ENCODE measurements at places on chromosomes 16 and 17.

- no peak for DNase-seq
Observed at GRCh38 chr17:4940555-4941318, 669 bp downstream of the RNF167 start.

DNA sequence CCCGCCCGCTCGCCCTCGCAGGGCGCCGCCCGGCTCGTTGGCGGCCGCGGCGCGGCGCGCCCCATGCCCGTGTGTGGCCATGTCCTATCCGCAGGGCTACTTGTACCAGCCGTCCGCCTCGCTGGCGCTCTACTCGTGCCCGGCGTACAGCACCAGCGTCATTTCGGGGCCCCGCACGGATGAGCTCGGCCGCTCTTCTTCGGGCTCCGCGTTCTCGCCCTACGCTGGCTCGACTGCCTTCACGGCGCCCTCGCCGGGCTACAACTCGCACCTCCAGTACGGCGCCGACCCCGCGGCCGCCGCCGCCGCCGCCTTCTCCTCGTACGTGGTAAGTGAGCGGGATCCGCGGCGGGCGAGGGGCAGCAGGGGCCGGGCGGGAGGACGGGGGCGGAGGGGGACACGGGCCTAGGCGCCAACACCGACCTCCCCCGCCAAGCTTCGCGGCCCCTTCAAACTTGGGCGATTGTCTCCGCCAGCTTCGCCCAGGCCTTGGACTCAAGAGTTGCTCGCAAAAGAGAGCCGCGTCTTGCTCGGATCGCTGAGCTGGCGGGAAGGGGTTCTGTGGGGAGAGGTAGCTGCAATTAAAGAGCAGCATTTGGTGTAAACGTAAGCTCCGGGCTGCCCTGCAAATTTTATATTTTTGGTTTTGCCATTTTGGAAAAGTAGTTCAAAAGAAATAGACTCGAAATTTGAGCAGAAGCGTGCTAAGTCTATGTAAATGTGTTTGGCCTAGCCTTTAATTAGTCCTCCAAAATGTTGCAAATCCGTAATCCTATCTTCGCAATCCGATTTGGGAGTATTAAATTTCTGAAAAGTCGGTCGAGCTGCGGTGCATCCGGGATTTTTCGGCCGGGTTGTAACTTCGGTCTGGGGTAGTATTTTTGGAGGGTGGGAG, 702 bp downstream of the IRX5 start:
- DNase-seq = no peak

- no peak for DNase-seq
Observed at GRCh38 chr17:29573871-29574731, 5.6 kb downstream of the TP53I13 start.

GRCh38 chr17:49525831-49526741, 31.0 kb downstream of the NGFR start:
- DNase-seq = no peak

DNA sequence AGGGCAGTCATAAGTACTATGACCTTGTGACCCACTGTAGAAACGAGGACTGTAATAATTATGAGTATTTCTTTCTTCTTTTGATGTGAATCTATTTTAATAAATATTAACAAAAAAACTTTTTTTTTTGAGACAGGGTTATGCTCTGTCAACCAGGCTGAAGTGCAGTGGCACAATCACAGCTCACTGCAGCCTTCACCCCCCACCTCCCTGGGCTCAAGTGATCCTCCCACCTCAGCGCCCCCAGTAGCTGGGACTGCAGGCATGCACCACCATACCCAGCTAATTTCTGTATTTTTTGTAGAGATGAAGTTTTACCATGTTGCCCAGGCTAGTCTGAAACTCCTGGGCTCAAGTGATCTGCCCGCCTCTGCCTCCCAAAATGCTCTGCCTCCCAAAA, 32.6 kb downstream of the SCPEP1 start:
- DNase-seq = no peak

- DNase-seq = no peak
Observed at GRCh38 chr17:3594051-3594800, 15.0 kb downstream of the TRPV1 start.

GRCh38 chr17:40298726-40299125, 10.3 kb upstream of the RARA start:
- no peak for DNase-seq

DNA sequence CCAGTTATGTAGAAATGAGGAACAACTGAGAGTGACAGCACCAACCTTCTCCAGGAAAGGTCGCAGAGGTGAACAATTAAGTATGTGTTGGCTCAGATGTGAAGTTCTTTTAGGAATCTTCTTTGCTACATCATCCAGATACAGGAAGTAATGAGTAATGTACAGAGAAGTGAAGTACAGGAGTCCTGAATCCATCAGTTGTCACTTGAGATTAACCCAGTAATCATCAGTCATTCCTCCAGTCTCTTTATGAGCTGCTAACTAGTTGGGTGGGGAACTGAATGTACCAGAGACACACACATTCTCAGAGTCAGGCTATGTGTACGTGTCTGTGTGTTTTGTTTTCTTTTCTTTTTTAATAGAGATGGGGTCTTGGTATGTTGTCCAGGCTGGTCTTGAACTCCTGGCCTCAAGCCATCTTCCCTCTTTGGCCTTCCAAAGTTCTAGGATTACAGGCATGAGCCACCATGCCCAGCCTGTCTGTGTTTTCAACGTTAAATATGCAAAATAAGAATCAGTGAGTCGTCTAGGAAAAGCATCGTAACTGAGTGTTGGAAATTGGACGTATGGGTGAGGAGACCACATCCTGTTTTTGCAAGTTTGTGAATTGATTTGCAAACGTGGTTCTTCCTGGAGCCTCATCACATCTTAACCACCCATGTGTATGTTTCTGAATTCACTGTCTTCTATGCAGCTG, 19.9 kb downstream of the ZNF200 start:
- DNase-seq = no peak

GRCh38 chr17:77308861-77309726, 168.3 kb downstream of the SEC14L1 start:
- no peak for DNase-seq

GRCh38 chr17:79897243-79898063, 58.2 kb upstream of the CBX4 start:
- no peak for DNase-seq

DNA sequence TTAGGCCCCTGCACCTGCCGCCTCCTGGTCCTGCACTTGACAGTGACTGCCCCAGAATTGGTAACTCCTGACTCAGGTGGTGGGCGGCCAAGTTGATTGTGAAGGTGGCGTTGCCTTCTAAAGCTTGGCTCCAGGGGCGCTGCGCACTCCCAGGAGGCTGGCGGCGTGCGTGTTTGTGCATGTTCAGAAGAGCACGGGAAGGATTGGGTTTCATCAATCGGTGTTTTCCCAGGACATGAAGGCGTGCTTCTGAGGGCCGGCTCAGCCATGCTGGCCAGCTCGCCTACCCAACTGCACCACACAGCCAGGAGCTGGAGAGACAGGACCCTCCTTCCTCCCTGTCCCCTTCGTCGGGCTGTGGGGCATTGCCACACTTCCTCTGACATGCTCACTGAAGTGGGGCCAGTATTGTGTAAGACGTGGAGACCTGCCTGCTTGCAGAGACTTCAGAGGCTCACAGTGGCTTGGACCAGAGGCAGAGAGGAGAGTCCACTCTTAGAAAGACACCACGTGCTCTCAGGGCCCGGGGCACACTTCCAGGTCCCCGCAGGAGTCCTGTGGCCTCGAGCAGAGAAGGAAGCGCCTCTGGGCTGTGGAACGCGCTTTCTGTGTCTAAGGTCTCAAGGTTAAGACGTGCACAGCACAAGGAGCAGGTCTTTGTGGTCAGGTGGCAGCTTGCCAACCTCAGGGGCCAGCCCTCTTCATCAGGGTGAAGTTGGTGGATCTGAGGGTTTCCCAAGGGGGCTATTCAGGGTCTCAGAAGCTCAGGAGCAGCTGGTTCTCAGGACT, 2.8 kb downstream of the RAB40C start:
- no peak for DNase-seq

DNA sequence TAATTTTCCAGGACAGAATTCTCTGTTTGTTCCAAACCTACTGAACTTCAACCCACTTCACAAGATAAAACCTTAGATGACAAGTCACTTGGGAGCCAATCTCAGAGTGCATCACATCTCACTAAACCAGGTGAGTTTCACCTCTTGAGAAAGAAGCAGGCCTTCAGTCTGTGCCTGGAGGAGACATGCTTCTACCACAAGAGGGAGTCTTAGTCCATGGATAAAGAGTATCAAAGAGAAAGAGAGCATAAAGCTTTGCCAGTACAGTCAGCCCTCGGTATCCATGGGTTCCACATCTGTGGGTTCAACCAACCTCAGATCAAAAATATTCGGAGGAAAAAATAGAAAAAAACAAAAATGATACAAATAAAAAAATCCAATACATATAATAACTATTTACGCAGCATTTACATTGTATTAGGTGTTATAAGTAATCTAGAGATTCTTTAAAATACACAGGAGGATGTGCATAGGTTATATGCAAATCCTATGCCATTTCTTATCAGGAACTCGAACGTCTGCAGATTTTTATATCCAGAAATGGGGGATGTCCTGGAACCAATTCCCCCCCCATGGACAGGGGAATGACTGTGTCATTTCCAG, 37.7 kb downstream of the DUSP14 start:
- DNase-seq = peak; percentile 2

GRCh38 chr17:20187049-20187448, 177.9 kb downstream of the SPECC1 start:
- no peak for DNase-seq

GRCh38 chr17:3827124-3827773, 18.8 kb downstream of the NCBP3 start:
- DNase-seq = peak; percentile 66

DNA sequence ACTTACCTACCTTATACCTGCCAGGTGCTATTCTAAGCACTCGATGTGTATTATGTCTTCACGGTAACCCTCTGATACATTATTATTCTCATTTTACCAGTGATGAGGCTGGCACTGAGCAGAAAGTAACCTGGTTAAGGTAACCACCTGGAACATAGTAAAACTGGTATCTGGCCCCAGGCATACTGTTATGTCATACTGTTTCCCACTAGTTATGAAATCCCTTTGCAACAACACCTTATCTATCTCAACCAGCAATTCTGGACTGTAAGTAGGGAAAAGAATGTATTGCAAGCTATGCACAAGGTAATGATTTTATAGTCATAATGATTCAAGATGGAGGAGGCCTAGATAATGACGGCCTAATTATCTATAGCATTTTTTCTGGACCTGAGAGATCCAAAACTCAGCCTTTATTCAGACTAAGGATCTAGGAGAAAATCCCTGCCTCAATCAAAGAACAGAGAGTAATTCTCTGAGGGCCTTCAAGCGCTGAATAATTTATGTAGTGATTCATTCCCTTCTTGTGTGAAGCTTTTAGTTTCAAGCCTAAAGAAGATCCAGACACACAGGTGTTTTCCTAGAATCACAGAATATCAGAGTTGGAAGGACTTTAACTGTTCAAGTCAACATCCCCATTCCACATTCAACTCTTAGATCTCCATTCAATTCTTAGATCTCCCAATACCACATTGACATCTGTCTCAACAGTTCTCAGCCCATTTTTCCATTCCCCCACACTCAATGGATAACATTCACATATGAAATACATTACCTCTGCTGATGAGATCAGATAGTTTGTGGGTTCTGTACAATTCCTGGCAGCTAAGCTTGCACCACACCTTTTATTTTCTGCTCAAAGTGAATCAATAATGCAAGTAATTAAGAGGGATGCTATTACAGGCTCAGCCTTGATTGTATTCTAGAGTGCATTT, 14.9 kb upstream of the MMD start:
- no peak for DNase-seq

DNA sequence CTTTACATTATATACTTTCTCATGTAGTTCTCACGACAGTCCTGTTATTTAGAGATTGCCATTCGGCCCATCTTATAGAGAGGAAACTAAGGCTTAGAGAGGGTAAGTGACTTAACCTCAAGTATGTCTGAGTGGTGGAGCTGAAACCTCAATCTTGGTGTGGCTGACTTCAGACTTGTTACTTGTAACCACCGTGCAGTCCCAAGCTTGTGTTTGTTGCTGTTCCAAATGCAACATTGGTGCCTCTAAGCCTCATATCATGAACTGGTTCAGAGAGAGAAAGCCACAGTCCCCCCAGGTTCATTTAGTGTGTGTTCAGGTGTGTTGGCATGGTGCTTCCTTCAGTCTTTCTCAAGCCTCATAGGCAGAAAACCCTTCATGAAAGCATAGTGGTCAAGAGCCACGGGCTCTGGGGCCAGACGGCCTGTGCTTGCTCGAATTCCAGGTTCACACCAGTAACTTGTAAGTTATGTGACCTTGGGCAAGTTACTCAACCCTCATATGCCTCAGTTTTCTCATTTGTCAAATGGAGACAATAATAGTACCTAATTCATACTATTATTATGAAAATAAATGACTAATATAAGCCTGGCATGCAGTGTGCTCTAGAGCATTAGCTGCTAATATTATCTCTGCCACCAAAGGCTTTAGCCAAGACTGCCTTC, 39.9 kb downstream of the CDH1 start:
- DNase-seq = no peak

GRCh38 chr16:46711106-46712058, 21.9 kb downstream of the ORC6 start:
- no peak for DNase-seq

GRCh38 chr17:62668091-62668804, 40.8 kb downstream of the MRC2 start:
- DNase-seq = no peak

- DNase-seq = no peak
Observed at GRCh38 chr17:40953881-40954280, 12.9 kb downstream of the KRT39 start.

DNA sequence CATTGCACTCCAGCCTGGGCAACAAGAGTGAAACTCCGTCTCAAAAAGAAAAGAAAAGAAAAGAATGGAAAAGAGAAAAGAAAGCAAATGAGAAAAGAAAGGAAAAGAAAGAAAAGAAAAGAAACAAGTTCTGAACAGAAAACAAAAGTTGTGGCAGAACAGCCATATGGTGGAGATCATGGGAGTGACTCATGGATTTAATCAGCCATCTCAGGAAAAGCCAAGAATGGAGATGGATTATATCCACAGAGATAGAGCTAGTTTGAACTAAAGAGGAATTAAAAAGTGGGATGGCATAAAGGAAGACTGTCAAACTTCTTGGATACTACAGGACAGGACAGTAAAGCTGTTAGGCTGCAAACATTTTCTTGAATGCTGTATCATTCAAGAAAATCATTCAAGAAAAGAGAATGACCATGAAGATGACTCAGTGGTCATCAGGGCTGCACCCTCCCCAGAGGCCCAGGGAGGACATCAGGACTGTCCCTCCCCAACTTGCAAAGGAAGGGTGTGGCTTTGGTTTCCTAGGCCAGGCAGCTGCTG, 120.6 kb downstream of the USP22 start:
- DNase-seq = no peak

DNA sequence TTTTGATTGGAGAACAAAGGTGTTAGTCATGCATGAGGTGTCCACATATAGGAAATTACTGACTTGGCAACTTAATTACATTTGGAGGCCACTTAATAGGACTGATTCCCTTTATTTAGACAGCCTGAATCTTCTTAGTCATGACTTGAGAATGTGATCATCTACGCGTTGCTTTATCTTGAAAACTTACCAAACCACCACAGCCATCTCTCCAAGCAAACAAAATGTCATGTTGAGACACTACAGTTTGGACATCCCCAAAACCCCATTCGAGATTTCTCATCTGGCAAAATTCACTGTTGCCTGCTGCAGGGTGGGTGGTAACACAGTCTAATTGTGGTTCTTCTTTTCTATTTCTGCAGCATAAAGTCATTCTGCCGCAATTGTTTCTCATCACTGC, 176.5 kb upstream of the CDH5 start:
- DNase-seq = no peak

- DNase-seq = peak; percentile 58
Observed at GRCh38 chr17:43766413-43767052, 7.9 kb upstream of the SOST start.

Data from stimulated activated CD4-positive, alpha-beta T cell treated with anti-CD3 and anti-CD28 coated beads, Interleukin-2, amount 100 ng/mL, for 48 hours (primary cell).